ENCODE measurements at places on chromosomes 3 and 15.

GRCh38 chr3:131807822-131808221 is 227.0 kb downstream of the CPNE4 start:
- DNase-seq, result no peak

DNA sequence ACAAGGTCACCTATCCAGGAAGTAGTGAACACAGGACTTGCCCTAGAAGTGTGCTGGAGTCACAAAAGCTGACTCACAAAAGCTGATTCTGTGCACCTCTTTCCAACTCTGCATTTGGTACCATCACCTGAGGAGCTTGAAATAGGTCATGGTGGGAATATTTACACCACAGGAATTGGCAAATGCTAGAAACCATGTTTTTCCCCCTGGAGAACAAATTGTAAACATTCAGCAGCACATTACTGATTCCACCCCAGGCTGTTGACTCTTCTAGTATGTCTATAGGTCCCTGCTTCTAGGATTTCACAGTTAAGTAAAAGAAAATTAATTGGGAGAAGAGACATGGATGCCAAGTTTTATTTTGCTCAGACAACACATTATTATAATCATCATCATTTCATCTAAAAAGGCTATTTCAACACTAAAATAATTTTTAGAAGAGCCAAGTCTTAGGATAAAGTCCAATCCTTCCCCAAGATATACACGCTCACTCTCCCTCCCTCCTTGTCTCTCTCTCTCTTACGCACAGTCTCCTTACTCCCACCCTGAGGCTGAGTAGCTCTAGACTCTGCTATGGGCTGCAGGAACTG is 24.7 kb downstream of the CACNA2D2 start:
- no peak for DNase-seq

DNA sequence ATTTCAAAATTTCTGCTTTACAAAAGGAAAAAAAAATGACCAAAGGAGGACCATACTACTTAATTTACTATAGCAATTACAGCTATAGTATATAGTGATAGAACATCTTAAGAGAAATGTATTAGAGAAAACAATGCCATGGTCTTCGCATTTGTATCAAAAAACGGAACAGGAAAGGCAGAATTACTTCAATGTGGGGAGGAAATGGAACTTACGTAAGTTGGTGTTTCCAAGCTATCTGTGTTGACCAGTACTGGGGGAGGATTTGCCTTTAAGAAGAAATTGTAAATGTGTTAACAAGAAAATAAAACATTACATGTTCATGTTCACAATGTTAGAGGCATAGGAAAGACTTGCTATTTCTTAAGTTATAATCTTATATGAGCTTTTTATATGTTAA is 119.9 kb upstream of the MELTF start:
- DNase-seq, result peak; percentile 78

DNA sequence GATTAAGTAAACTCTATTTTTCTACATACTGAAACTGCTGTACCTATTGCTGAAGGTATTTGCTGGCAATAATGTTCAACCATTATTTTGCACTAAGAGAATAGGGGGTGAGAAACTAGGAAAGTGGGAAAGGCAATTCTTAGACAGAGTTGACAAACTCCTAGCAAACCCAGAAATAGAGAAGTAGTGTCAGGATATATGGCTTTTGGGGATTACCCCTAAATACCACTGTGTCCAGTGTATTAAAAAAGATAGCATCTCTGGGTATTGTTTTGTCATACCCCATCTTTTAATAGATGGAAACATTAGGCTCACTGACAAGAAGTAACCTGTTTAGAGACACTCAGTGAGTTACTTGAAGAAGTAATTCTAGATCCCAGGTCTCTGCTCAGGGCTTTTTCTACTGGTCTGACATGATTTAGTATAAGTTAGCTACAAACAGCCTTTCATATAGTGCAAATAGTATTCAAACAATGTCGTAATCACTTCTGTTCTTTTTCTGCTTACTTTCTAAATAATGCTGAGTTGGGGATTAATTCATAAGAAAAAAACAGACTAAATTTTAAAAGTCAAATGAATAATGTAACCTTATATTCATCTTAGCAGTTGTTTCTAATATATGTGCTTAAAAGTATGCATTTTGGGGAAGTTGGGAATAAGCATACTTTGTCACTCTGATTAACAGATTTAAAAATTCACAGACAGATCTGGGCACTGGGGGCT is 107.2 kb downstream of the IL1RAP start:
- DNase-seq, result no peak

DNA sequence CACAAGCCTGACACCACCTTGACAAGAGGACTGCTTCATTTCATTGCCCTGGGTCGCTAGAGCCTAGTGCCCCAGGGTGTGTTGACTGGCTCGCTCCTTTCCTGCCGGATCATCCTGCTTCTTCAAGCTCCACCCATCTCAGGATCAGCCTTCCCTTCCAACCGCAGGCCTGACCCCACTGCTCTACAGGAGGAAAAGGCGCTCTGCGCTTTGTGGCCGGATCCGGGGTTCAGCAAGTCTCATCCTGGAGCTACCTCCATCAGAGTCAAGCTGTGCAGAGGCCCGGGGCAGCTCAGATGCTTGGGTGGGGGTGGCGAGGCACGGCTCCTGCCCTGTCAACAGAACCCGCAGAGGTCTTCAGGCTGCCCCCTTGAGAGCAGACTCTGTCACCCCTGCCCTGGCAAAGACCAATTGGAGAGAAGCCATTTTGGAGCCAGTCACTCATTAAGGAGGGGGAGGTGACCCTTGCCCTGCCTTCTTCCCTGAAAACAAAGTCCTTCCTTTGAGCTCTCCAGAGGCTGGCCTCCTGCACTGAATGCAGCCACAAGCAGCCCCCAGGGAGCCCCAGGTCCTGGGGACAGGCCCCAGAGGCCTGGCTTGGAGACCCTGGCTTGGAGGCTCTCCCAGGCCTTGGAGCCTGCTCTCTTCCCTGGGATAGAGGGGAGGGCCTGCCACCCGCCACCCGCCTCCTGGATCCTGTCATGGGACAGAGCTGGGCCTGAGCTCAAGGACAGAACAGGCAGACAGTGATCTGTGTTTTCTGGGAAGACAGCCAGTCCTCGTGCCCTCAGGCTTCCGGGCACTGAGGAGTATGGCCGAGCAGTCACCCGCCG is 80.3 kb downstream of the CPN2 start:
- no peak for DNase-seq

DNA sequence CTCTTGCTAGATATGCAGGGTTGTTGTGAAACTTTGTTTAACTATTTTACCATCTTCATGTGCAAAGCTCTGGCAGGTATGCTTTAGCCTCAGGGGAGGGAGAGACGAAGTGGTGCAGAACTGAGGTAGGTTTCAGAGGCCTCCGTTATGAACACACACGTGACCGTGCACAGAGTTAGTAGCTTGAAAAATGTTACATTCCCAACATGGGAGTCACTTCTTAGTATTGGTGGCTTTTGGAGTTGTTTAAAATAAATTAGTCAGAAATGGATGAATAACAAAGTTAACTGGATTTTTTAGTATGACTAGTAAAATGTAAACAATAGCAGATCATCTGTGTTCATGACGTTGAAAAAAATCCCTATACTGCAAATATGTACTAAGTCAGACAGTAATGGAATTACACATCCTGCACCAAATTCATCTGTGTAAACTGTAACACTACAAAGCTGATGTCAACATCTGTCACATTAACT is 279.6 kb downstream of the KLF13 start:
- DNase-seq, result no peak

DNA sequence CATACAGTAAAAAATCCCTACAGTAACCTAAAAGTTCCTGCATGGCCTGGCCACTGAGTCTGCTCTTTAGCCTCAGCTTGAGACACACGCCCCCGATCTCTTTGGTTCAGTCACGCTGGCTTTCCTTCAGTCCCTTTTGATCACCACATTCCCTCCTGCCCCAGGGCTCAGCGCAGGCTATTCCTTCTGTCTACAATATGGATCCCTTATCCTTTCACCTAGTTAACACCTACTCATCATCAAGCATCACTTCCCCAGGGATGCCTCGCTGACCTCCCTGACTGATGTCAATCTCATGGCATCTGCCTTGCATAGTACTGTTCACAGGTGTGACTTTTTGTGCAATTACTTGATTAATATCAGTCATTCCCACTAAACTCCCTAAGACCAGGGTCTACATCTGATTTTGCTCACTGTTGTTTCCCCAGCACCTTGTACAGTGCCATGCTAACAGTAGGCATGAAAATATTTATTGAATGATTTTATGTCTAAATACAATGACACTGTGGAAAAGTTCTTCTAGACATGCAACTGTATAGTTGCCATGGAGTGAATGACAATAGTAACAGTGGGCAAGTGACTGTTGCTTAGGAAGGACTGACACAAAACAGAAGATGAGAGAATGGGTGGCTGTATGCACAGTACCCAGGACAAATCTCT is at the start of gene SNTN:
SNTN (plus strand) TSS at position 610 of the 660 bp plus-strand sequence; CDS start at position 623, 13 bp downstream.
- no peak for DNase-seq

GRCh38 chr3:59695860-59696259 is 646.0 kb upstream of the CFAP20DC start:
- no peak for DNase-seq

DNA sequence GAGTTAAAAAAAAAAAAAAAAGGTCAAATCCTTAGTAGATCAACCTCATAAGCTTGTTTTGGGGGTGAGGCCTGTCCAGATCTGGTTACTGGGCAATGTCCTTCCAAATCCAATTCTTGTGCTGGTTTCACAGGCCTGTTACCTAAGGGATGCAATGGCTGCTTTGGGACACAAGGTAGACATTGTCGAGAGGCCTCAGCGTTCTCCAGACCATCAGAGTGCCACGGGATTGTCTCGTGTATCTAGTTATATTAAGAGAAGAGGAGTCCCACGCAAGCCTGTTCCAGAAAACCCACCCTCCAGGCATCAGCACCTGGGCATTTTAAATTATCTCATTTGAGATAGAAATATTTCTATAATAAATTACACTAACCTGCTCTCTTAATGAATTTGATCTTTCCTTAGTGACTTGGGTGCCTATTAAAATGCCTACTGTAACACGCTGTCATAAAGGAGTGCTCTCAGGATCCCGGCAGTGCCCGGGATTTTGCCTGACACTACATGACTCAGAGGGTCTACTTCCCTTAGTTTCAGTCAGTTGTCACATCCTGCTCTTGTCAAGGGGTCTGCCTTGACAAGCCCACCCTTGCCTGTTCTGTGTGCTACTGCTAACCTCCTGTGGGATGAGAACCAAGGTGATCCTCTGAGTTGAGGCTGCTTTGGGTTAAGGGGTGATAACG is 116.0 kb downstream of the LIPC start:
- no peak for DNase-seq

DNA sequence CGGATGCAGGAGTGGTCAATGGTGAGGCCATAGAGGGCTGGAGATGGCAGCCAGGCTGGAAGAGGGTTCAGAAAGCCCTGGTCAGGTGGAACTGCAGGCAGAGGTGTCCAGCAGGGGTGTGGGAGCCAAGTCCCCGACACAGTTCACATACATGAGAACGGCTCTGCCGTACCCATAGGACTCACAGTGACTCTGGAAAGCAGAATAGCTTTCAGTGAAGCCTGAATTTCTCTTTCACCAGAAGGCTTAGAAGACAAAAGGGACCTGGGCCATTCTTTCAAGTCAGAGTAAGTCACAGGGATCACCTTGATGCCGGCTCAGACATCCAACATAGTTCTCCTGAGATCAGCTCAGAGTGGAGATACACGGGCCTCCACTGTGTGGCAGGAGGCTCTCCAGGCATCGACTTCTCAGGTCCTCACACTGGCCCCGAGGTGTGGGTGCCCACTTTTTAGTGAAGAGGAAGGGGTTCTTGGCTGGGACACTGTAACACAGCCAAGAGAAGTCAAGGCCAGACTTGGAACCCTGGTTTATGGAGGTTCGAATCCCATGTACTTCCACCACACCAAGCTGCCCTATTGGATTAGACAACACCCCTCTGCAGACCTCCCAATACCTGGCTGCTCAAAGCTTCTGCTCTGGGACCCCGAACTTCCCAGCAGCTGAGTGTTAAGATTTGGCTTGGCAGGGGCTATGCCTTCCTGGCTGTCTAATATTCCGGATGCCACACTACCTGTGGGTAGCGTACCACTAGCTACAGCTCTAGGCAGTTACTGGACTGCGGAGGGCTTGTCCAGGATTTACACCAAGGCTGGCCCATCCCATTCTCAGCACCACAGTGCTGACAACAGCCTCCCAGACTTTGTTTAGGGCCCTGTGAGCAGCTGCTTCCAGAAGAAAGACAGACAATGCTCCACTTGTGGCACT is 40.4 kb upstream of the RAB6B start:
- no peak for DNase-seq

GRCh38 chr15:69826819-69827175 is 270.9 kb downstream of the TLE3 start:
- no peak for DNase-seq

Data from Kasumi-1 (cell line).